CD4-positive, CD25-positive, alpha-beta regulatory T cell (primary cell): ENCODE measurements at places on chromosomes 6 and 20.
A peak's percentile ranks its signal among the peaks of the same experiment; 100 is the strongest.

DNA sequence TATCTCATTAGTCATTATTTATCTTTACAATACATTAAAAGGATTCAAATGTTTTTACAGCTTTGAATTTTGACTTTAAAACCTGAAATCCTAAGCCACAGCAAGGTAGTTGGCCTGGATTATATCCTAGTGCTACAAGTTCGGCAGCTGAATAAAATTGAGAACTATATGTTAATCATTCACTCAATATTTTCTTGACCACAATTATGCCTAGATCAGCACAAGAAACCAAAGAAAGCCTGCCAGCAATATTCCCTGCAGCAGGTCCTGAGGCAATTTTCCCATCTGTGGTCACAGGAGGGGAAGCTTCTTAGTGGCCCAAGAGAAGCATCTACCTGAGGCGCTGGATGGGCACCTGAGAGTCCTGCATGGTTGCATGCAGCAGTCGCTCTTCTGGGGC lies 183.5 kb downstream of the GMDS start:
- no peaks in the 10 kb centered on the region for H3K36me3 ChIP-seq
- DNase-seq = no peak
- H3K4me1 ChIP-seq = no peaks in the 10 kb centered on the region
- no peaks in the 10 kb centered on the region for H3K27me3 ChIP-seq

DNA sequence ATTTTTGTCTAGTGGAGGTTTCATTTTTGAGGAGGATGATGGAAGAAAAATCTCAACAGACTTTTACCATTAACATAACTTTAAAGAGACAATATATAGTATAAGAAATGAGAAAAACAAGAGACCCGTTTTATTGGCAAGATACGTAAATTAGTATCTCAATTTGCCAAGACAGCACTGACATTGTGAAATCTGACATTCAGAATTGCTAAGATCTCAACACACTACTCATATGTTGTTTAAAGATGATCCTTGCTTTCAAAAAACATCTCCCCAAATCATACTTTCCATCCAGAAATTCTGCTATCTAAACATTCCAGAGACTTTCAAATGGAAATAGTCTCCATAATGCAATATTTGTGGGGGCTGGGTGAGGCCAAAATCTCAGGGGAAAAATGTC lies 220.9 kb upstream of the CEP162 start:
- H3K36me3 ChIP-seq = no peaks in the 10 kb centered on the region
- no peaks in the 10 kb centered on the region for H3K27me3 ChIP-seq
- no peak overlapping the region for H3K27ac ChIP-seq
- DNase-seq = no peak
- H3K4me1 ChIP-seq = no peaks in the 10 kb centered on the region
- no peak overlapping the region for H3K4me3 ChIP-seq

GRCh38 chr6:83443516-83443915 lies 12.7 kb upstream of the ME1 start:
- H3K4me1 ChIP-seq = no peaks in the 10 kb centered on the region
- H3K27ac ChIP-seq = no peak overlapping the region
- no peak overlapping the region for H3K4me3 ChIP-seq
- H3K36me3 ChIP-seq = no peaks in the 10 kb centered on the region
- H3K27me3 ChIP-seq = no peaks in the 10 kb centered on the region
- no peak for DNase-seq

DNA sequence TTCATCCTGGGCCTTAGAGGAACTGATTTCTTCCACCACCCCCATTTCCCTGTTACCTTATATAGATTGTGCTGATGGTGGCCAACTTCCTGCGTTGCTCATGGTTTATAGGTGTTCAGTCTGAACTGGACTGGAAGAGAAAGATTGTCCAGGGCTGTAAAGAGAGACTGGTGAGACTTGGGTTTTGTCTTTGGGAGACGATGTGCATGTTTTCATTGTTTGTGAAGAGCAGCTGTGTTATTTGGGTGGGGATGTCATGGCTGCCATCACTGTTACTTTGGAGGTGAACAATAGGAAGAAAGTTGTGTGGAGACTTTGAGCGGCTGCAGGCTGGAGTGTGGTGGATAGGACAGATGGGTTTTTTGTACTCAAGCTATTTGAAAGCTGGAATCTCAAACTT lies 15.6 kb upstream of the MPC1 start:
- H3K36me3 ChIP-seq = no peaks in the 10 kb centered on the region
- no peaks in the 10 kb centered on the region for H3K27me3 ChIP-seq
- no peak for DNase-seq
- H3K27ac ChIP-seq = no peak overlapping the region
- H3K4me3 ChIP-seq = no peak overlapping the region
- no peaks in the 10 kb centered on the region for H3K4me1 ChIP-seq

DNA sequence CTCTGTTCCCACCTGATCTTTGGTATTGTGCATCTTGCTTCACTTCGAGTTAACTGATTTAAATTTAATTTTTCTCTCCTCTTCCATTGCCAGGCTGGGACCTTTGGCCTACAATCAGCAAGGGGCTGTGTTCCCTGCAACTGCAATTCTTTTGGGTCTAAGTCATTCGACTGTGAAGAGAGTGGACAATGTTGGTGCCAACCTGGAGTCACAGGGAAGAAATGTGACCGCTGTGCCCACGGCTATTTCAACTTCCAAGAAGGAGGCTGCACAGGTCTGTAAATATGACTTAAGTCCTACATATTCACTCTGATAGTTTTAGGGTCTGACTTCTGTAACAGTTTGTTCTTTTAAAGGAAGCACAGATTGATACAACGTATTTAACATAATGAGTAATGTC lies 412.4 kb downstream of the ARHGAP18 start:
- no peak for DNase-seq
- H3K36me3 ChIP-seq = no peaks in the 10 kb centered on the region
- H3K27ac ChIP-seq = no peak overlapping the region
- H3K4me3 ChIP-seq = no peak overlapping the region
- H3K27me3 ChIP-seq = no peaks in the 10 kb centered on the region

- DNase-seq = no peak
- no peaks in the 10 kb centered on the region for H3K36me3 ChIP-seq
- H3K27me3 ChIP-seq = no peaks in the 10 kb centered on the region
Measured at GRCh38 chr20:22226849-22227700, 357.3 kb downstream of the FOXA2 start.

GRCh38 chr6:30157581-30157980 lies 3.4 kb downstream of the TRIM10 start:
- peaks cover 21% of the 10 kb centered on the region for H3K27me3 ChIP-seq
- H3K36me3 ChIP-seq = no peaks in the 10 kb centered on the region
- no peaks in the 10 kb centered on the region for H3K4me1 ChIP-seq
- H3K27ac ChIP-seq = no peak overlapping the region
- no peak overlapping the region for H3K4me3 ChIP-seq

DNA sequence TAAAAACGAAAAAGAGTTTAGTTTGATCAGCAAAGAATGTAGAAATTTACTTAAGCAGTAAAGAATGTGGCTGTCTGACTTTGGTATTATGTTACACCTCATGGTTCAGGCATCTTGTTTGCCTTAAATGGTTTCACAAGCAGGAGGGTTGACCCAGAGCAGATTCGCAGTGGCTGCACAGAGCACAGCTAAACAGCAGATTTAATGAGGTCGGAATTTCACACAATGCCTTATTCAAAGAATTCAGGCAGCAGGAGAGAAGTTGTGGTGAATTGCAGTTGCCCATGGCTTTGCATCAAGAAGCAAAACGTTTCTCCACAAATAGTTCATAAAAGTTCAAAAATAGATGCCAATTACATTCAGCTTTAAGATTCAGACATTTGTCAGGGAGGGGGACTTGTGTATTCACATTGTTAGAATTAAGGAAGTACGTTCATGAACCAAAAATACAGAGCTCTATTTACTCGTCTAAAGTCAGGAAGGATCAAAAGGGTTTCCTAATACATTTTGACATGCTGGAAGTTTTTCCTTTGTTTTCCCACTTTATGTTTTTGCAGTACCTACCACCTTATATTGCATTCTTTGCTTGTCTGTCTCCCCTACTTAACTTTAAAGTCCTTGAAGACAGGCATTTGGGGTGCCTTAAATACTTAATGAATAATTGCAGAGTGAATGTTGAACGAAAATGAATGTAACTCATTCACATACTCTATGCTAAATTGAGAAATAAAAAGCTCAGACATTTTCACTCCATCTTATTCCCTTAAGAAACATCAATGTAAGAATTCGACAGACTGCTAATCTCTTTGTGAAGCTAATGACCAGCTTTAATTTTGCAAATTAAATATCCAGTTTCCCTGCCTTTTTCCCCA lies 1163.6 kb upstream of the CITED2 start:
- DNase-seq = no peak
- H3K36me3 ChIP-seq = no peaks in the 10 kb centered on the region
- no peak overlapping the region for H3K27ac ChIP-seq
- no peaks in the 10 kb centered on the region for H3K27me3 ChIP-seq
- no peak overlapping the region for H3K4me3 ChIP-seq
- H3K4me1 ChIP-seq = no peaks in the 10 kb centered on the region

DNA sequence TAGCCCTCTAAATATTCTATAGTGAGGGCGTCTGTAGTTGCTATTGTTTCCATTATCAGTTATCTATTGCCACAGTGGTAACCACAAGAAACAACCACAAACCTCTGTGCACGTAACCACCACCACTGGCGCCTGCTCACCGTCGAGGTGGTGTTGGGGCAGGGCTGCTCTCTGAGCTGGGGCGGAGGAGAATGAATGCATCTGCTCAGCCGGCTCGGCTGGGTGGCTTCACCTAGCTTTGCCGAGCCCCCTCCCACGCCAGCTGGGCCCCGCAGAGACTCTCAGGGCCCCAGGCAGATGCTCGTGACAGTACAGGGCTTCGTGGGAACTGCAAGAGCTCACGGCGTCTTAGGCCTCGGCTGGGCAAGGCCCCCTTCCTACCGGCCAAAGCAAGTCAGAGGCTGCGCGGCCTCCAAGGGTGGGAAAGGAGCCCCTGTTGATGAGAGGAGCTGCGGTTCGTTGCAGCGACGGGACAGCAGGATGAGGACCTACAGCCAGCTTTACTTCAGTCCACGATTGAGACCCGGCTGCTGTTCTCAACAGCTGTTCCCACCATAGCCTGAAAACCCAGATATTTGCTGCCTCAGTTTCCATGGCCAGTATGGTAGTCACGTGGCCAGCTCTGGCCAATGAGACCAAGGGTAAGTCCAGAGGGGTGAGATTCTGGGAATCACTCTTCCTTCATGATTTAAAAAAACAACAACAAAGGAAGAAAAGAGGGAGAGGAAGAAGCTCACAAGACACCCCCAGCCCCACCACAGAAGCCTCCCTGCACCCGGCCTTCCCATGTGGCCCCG lies 120.2 kb upstream of the AFDN start:
- H3K4me3 ChIP-seq = no peak overlapping the region
- no peaks in the 10 kb centered on the region for H3K36me3 ChIP-seq
- peaks cover 20% of the 10 kb centered on the region for H3K4me1 ChIP-seq
- H3K27ac ChIP-seq = no peak overlapping the region

GRCh38 chr6:170291271-170292110 lies 613 bp upstream of the DLL1 start:
- H3K36me3 ChIP-seq = no peaks in the 10 kb centered on the region
- H3K27ac ChIP-seq = no peak overlapping the region
- peak overlapping the region; percentile 32 for H3K4me3 ChIP-seq
- peak; percentile 56 for DNase-seq

GRCh38 chr20:8152183-8152582 lies 20.1 kb downstream of the PLCB1 start:
- DNase-seq = no peak
- H3K4me3 ChIP-seq = no peak overlapping the region
- H3K36me3 ChIP-seq = no peaks in the 10 kb centered on the region
- no peak overlapping the region for H3K27ac ChIP-seq
- H3K27me3 ChIP-seq = peaks cover 1% of the 10 kb centered on the region

DNA sequence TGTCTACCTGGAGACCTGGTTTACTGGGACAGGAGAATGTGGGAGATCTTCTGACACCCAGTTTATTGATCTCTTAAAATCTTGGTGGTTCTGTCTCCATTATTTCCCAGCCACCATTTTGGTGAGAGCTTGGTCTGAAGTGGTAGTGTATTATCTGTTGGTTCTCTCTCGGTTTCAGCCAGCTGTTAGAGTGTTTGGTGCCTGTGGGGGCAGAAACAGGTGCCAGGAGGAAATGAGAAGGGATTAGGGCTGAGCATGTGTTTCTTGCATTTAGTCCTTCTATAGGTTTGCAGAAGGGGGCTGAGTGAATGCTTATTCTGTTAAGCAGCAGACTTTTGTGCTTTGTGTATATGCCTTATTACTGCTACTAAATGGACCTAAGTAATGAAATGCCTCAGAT lies 9.6 kb downstream of the JARID2 start:
- DNase-seq = peak; percentile 38
- no peak overlapping the region for H3K4me3 ChIP-seq
- H3K27ac ChIP-seq = no peak overlapping the region
- H3K36me3 ChIP-seq = no peaks in the 10 kb centered on the region
- peaks cover 41% of the 10 kb centered on the region for H3K4me1 ChIP-seq

DNA sequence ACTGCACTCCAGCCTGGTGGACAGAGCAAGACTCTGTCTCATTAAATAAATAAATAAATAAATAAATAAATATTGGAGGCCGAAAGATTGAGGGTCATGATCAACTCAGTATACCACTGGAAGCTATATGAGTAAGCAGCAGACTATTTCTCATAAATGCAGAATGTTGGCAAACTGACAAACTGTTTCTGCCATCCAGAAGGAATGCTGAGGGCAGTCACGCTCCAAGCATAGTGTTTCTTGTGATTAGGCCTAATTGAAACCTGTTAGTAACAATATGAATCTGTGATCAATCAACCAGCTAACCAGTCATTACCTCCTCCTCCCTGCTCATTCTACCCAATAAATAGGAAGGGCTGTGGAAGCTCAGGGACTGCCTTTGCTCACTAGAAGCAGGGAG lies 15.2 kb upstream of the KCNK15 start:
- H3K27ac ChIP-seq = no peak overlapping the region
- no peaks in the 10 kb centered on the region for H3K27me3 ChIP-seq
- DNase-seq = no peak

- H3K4me1 ChIP-seq = peaks cover 42% of the 10 kb centered on the region
- no peaks in the 10 kb centered on the region for H3K36me3 ChIP-seq
- H3K27ac ChIP-seq = peak within 1 kb of the TSS; percentile 76
- peak; percentile 80 for DNase-seq
- no peaks in the 10 kb centered on the region for H3K27me3 ChIP-seq
Measured at GRCh38 chr6:33620856-33621710, at the start of gene ITPR3. Gene ITPR3 (plus strand): TSS chr6:33621322. CDS start chr6:33621603, 281 bp downstream.

DNA sequence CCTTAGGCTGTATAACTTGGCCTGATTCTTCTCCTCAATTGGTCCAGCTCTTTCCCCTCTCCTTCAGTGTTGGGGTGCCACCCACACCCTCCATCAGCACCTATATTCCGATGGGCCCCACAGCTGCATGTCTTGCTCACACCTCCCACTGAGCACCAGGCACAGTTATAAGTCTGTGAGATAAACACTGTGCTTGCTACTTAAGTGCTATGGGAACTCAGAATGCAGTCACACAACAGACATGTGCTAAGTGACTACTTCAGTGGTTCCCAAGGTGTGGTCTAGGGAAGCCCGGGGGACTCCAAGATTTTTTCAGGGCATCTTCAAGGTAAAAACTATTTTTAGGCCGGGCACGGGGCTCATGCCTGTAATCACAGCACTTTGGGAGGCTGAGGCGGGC lies 7.3 kb downstream of the ZC3H12D start:
- peaks cover 29% of the 10 kb centered on the region for H3K36me3 ChIP-seq
- peak overlapping the region; percentile 97 for H3K4me3 ChIP-seq
- no peaks in the 10 kb centered on the region for H3K27me3 ChIP-seq
- H3K4me1 ChIP-seq = peaks cover 99% of the 10 kb centered on the region
- H3K27ac ChIP-seq = peak overlapping the region; percentile 98
- no peak for DNase-seq
